ENCODE measurements at places on chromosomes 3 and 15. TPM values are rescaled to one million over a fixed set of nuclear protein-coding genes. Genes with fewer than 3 reads are reported as not detected.

The PDZRN3 gene
- total RNA-seq, result 51.7 TPM

The P3H2 gene
- 6.5 TPM for total RNA-seq

The RAB8B gene
- total RNA-seq, result 42.7 TPM

The SCN5A gene
- total RNA-seq, result 0.35 TPM

The IL12A gene
- total RNA-seq, result not detected

The WDR72 gene
- not detected for total RNA-seq

The GATM gene
- total RNA-seq, result 0.17 TPM

The TIGIT gene
- not detected for total RNA-seq

The GAP43 gene
- under 0.01 TPM for total RNA-seq

The SGO1 gene
- total RNA-seq, result 0.47 TPM

The PLXND1 gene
- 155 TPM for total RNA-seq

The TIMP4 gene
- total RNA-seq, result 13.1 TPM

The SSUH2 gene
- not detected for total RNA-seq

The AQP9 gene
- not detected for total RNA-seq

The GRAMD2A gene
- total RNA-seq, result 0.12 TPM

The ROPN1 gene
- total RNA-seq, result not detected

The COL8A1 gene
- 113 TPM for total RNA-seq

The CRELD1 gene
- 11.2 TPM for total RNA-seq

The TMEM45A gene
- total RNA-seq, result 93.9 TPM

The RBMS3 gene
- total RNA-seq, result 45.9 TPM

The SPSB4 gene
- total RNA-seq, result not detected

The ITIH1 gene
- total RNA-seq, result not detected

The TRH gene
- total RNA-seq, result 0.85 TPM

The CALML4 gene
- total RNA-seq, result 0.77 TPM

The ZNF860 gene
- total RNA-seq, result 0.26 TPM

Measured in pericardium fibroblast (primary cell).